ENCODE measurements at places on chromosomes 5 and 9.

DNA sequence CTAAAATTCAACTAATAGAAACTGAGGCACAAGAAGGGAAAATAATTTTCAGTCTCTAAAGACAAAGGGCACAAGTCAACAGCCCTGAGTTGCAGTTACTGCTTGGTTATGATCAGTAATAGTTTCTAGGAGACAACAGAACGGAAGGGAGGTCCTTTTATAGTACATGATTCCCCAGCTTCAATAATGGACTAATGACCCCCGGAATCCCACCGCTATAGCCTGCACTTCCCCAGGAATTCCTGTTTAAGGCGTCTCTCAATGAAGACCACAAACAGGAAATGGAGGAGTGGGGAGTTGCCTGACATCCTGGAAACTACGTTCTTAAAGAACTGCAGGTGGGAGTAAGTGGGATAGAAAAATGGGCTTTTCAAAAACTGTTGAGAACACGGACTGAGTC lies 60.6 kb downstream of the DIAPH1 start:
- DNase-seq = peak; percentile 50

GRCh38 chr9:32278991-32279390 lies 105.5 kb upstream of the ACO1 start:
- DNase-seq = no peak

DNA sequence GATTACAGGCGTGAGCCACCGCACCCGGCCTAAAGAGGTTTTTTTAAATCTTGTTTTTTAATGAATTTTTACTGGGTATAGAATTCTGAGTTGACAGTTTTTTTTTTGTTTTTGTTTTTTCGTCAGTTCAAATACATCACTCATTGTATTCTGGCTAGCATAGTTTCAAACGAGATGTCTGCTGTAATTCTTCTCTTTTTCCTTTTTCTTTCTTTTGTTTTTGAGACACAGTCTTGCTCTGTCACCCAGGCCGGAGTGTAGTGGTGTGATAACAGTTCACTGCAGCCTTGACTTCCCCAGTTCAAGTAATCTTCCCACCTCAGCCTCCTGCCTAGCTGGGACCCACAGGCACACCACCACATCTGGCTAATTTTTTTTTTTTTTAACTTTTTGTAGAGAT lies 2.2 kb upstream of the PRRT1B start:
- DNase-seq = no peak

DNA sequence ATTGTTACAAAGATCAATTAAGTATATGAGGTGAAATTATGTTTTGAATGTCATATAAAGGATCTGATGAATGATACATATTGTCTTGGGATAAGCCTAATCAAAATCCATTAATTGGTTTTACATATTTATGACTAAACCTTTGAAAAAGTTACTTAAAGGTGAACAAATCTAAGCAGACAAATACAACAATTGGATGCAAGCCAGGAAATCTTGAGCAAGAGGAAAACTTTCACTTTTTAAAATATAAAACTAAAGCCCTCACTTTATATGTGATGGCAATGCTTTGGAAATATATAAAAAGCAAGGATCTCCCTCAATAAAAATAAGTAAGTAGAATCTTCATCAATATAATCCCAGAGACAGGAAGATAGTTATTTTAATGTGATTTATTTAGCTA lies 80.1 kb downstream of the EDIL3 start:
- no peak for DNase-seq

- no peak for DNase-seq
Observed at GRCh38 chr5:57703721-57704120, 221.1 kb upstream of the ACTBL2 start.

GRCh38 chr5:110019119-110019518 lies 329.4 kb downstream of the MAN2A1 start:
- no peak for DNase-seq

GRCh38 chr5:56175488-56175887 lies 57.6 kb downstream of the ANKRD55 start:
- peak; percentile 85 for DNase-seq

DNA sequence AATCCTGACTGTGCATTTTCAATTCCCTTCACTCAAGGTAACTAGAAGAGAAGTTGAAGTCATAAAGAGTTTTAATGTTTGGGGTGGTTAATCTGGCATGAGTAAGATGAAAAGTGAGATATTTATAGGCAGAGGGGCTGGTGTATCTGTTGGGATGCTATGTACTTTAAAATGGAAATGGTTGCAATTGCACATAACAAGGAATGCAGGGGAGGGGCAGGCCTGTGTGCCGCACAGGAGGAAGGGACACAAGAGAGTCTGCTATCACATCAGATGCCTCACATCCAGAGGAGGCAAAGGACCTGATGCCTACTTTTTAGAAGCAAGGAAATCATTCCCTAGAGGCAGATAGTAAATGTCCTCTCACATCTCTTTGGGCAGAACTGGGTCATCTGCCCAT lies 55.5 kb upstream of the OSMR start:
- no peak for DNase-seq

All from HT1080 (cell line).